ENCODE measurements at places on chromosomes 7 and 10.

DNA sequence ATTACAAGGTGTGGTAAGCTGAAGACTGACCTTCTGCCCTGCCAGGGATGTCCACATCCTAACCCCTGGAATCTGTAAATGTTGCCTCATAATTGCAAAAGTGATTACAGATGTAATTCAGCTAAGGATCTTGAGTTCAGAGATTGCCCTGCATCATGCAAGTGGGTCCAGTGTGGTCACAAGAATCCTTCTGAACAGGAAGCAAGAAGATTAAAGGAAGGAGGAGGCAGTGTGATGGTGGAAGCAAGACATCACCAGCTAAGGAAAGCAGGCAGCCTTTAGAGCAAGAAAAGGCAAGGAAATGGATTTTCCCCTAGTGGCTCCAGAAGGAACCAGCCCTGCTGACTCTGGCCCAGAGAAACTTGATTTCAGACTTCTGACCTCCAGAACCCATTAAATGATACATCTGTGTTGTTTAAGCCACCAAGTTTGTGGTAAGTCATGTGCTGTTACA is 78.1 kb downstream of the USP6NL start:
- peak; percentile 48 for DNase-seq

DNA sequence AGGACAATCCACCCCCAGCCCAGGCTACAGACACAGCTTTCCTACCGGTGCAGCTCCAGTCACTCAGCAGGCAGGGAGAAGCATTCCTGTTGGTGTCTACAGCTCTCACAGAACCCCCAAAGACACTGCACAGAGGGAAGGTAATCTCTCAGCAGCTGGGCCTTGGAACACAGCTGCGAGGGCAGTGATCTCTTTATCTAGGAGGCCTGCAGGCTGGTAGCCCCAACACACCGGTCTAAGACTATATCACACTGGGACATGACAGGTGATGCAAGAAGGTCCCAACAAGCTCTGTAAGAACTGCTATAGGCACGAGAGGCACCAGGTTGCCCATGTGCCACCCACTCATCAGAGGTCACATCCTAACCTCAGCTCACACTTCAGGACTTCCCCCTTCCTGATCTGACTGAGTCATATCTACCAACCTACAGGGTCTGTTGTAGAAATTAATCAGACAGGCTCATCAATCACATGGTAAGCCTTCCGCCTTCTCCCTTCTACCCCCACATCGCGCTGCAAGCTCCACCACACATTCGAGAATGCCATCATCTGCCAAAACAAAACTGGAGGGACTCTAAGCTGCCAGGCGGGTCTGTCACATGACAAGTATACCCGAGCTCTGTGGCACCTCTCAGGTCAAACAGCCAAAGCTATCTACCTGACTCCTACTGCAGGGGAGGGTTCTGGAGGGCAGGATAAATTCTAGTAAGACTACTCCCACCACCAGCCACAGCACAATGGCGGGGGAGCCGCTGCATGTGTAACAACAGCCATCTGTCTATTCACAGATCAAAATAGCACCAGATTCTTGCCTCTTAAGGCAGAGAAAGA is 26.1 kb downstream of the FAM53B start:
- DNase-seq, result peak; percentile 86

- no peak for DNase-seq
Observed at GRCh38 chr10:130656582-130657133, 520.5 kb downstream of the GLRX3 start.

- DNase-seq, result no peak
Observed at GRCh38 chr7:112970771-112971170, 115.9 kb downstream of the GPR85 start.

DNA sequence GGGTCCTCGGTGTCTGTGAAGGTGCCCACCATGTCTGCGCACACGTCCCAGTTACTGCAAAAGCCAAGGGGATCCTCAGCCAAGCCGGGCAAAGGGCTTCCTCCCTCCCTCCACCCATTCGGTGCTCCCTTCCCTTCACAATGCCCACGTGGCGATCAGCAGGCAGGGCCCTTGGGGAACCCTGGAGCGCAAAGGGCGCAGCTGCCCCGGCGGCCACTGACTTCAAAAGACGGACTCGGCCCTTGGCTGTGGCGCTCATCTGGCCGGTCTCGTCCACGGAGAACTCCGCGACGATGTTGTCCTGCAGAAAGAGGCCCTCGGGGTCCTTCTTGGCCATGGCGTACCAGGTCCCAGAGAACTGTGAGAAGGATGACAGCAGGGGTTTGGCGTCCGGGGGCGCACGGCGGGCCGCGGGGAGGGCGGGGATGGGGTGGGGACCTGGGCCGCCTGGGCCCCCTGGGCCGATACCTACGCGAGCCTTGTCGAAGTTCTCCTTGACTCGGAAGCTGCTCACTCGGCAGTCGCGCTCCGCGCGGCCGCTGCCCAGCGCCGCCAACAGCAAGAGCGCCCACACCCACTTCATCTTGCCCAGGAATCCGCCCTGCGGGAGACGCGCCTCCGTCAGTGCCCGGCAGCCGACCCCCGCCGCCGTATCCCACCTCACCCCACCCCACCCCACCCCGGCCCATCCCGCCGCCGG is 439 bp downstream of the RBP4 start:
- peak; percentile 36 for DNase-seq

GRCh38 chr10:49109669-49110340 is 5.5 kb downstream of the VSTM4 start:
- DNase-seq, result no peak

DNA sequence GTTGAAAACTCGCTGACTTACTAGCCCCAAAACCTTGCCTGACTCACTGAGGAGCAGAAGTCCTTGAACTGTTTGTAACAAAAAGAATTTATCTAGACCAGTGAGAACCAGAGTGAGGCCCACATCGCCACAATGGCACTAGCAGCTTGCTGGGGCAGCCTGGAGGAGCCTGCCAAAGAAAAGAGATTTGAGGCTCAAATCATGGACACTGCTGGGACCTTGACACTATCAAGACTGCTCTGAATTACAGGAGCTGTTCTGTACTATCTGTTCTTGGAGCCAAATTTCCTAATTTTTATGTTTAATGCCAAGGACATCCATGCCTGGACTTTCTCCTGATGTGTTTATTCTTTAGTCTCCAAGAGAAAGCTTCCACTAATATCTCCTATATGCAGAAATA is 82.0 kb upstream of the JCAD start:
- no peak for DNase-seq

DNA sequence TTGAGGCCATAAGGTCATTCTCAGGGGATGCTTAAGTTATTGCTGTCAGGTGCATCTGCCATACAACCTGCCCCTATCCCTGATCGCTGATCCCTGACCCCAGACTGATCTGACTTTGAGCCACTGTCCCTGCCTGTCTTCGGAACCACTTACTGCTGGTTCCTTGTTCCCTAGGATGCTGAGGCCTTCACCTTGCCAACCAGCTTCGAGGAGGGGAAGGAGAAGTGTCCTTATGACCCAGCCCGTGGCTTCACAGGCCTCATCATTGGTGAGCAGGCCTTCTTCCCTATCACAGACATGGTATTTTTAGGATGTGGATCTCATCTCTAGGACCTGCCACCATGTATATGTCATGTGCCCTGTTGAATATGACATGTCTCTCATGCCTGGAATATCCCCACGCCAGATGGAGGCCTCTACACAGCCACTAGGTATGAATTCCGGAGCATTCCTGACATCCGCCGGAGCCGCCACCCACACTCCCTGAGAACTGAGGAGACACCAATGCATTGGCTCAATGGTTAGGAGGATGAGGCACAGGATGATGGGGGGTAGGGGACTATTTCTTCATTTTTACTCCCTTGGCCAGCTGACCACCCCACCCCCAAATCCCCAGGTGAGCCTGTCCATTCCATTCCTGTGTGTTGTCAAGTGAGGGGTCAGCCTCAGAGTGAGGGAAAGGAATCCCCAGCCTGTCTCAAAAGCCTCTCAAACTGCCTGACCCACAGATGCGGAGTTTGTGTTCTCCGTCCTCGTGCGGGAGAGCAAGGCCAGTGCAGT is 9.0 kb downstream of the MRPL43 start:
- no peak for DNase-seq

DNA sequence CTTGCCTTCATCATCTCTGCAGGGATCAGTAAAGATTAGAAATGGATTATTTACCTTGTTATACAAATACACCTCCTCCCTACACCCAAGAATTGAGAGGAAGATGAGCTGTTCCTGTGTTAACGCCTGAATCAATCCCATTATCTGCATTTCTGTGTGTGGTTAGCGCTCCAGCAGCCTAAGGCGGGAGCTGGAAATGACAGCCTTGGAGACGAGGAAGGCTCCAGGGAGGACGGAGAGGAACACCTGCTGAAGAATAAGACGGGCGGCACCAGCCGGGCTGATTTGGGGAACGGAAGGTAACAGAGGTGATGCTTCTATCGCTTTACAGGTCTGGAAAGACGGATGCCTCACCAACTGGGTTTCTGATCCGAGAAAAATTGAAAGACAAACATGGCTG is 34.2 kb upstream of the DDC start:
- DNase-seq, result no peak

DNA sequence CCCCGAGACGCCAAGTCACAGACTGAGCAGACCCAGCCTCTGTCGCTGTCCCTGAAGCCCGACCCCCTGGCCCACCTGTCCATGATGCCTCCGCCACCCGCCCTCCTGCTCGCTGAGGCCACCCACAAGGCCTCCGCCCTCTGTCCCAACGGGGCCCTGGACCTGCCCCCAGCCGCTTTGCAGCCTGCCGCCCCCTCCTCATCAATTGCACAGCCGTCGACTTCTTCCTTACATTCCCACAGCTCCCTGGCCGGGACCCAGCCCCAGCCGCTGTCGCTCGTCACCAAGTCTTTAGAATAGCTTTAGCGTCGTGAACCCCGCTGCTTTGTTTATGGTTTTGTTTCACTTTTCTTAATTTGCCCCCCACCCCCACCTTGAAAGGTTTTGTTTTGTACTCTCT is 215.6 kb downstream of the TCF7L2 start:
- no peak for DNase-seq

- DNase-seq, result no peak
Observed at GRCh38 chr10:33041783-33042437, 83.9 kb upstream of the ITGB1 start.

DNA sequence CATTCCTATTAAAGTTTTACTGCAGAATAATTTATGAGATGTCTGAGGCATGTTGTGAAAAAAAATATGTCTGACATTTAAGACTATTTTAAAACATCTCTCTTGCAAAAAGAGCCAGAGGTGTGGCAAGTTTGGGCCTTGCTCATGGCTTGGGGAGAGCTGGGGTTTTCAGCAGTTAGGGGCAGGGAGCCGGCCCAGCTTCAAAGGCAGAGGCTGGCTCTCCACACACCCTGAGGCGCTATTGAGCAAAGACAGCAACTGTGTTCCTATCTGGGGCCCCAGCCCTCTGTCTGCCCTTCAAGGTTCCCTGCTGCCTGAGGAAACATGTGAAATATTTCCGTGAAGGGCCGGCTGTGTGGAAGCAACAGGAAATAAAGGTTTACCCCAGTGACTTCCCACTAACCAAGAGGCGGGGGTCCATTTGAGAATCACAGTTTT is 94.0 kb downstream of the SORBS1 start:
- DNase-seq, result peak; percentile 5

GRCh38 chr7:98210513-98211220 is 572 bp upstream of the BHLHA15 start:
- DNase-seq, result no peak

DNA sequence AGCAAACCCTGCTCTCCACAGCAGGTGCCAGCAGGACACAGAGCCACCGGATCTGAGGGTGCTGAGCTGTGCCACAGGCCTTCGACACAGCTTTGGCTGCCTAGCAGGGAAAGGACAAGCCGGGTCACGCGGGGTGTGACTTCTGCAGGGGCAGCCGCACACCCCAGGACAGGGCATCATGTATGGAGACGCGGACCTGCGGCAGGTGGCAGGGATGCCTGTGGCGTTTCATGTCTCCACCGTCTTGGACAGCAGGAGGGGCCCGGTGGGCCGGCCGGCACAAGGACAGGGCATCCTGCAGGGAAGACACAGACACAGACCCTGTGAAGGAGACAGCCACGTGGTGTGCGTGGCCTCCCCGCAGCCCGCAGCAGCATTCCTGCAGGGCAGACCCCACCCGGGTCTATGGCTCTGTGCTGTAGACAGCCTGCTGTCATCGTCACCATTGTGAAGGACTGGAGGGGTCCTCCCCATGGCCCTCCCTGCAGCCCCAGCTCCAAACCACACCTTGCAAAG is 109.2 kb downstream of the PDGFA start:
- DNase-seq, result no peak

- DNase-seq, result no peak
Observed at GRCh38 chr7:121755286-121755685, 117.7 kb upstream of the PTPRZ1 start.

- DNase-seq, result no peak
Observed at GRCh38 chr7:37118004-37118403, 330.7 kb downstream of the ELMO1 start.

- no peak for DNase-seq
Observed at GRCh38 chr7:87589631-87590030, 11.1 kb downstream of the ABCB1 start.

DNA sequence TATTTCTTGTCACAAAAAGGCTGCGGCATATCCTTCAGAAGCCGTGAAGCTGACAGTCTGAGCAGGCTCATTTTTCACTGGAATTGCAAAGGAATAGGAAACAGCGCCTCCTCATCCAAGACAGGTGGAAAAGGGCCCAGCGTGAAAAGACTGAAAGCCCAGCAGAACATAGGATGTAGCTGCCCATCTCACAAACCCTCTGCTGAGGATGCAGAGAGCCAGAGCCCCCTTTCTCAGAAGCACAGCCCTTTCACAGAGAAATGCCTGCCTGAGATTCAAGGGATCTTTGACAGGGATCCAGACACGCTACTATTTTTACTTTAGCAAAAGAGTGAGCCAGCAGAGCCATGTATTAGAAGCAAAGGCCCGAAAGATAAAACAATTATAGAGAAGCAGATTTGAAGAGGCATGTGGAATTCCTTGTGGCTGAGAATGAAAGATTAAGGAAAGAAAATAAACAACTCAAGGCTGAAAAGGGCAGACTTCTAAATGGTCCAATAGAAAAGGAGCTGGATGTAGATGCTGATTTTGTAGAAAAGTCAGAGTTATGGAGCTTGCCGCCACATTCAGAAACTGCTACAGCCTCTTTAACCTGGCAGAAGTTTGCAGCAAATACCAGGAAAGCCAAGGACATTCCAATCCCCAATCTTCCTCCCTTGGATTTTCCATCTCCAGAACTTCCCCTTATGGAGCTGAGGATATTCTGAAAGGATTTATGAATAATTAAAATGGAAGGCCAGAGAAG is 36.9 kb downstream of the GDI2 start:
- no peak for DNase-seq

- DNase-seq, result no peak
Observed at GRCh38 chr10:79359816-79360498, 12.7 kb downstream of the PPIF start.

All from suppressor macrophage (primary cell).